ENCODE measurements at places on chromosomes 1 and 21.

DNA sequence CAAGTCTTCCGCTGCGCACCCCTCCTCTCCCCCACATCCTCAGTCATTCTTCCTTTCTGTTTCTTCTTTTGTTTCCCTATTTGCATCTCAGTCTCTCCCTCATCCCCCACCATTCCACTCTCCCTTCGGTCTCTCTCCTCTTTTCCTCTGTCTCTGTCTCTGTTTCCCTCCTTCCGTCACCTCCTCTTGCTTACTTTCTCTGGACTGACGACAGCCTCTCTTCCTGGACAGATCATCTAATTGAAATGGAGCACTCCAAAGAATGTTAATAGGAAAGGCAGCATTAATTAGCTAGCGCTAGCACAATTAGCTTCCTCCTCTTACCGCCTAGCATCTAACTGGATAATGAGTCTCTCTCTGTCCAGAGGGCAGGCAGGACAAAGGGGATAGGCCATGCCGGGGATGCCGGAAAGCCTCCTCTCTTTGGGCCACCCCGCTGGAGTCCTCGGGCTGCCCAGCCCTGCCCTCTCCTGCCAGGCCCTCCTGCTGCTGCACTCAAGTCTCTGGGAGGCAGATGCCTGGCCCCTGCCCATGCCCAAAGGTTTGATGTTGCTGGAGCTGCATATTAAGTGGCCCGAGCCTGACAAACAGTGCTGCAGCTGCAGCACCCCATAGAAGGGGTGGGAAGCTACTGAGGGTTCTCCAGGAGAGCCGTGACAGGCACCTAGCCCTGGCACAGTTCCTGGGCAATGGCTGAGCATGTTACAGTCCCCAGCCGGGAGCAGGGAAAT, 20.8 kb downstream of the DISP3 start:
- DNase-seq: no peak

DNA sequence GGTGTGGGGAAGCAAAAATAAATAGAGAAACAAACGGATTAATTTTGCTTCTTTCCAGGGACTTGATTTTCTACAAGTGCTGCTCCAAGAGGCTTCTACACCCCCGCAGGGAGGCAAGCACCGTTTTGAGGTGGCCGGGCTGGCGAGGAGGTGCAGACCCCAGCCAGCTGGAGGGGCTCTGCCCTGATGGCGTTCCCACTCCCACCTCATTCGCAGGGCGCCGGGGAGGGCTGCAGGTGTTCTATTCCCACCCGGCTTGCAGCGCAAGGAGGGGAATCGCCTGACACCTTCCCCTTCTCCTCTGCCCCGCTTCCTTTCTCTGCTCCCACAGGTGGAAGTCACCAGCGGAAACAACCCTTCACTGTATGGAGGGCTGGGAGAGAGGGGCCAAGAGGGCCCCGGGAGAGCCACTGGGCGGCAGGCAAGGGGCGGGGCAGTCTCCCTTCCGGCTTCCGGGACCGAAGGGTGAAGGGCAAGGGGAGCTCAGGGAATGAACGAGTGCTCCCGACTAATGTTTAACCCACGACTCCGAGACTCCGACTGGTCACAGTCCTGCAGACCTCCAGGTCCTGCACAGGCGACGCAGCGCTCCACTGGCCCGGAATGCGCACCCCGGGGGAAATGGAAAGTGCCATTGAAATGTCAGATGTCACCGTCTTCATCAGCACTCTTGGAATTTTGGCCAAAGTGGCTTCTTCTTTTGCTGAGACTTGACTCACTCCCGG, 29.1 kb downstream of the TEX35 start:
- peak; percentile 82 for DNase-seq

- no peak for DNase-seq
Observed at GRCh38 chr1:19987719-19988118, 8.3 kb upstream of the PLA2G2A start.

GRCh38 chr1:187053876-187054275, 225.1 kb downstream of the PLA2G4A start:
- no peak for DNase-seq

- DNase-seq: no peak
Observed at GRCh38 chr1:20137055-20137454, 2.1 kb upstream of the PLA2G2F start.

DNA sequence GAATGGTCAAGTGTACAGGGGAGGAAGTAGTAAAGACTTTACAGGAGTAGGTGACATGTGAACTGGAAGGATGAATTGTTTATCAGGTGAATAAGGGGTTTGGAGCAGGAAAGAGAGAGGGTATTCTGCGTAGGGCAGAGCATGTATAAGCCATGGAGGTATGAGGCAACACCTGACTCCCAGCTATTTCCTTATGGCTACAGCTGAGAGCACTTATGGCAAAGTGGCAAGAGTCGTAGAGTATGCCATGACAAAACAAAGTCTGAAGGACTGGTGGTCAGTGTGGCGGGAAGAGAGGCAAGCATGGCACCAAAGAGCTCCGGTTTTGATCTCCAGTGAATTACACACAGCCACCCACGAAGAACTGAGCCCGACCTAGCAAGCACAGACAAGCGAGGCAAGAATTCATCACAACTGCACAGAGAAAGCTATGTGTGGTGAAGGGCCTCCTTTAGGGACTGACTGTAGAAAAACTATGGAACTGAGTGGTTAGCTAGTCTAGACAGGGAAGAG, 9.0 kb upstream of the ELOVL1 start:
- DNase-seq: no peak

DNA sequence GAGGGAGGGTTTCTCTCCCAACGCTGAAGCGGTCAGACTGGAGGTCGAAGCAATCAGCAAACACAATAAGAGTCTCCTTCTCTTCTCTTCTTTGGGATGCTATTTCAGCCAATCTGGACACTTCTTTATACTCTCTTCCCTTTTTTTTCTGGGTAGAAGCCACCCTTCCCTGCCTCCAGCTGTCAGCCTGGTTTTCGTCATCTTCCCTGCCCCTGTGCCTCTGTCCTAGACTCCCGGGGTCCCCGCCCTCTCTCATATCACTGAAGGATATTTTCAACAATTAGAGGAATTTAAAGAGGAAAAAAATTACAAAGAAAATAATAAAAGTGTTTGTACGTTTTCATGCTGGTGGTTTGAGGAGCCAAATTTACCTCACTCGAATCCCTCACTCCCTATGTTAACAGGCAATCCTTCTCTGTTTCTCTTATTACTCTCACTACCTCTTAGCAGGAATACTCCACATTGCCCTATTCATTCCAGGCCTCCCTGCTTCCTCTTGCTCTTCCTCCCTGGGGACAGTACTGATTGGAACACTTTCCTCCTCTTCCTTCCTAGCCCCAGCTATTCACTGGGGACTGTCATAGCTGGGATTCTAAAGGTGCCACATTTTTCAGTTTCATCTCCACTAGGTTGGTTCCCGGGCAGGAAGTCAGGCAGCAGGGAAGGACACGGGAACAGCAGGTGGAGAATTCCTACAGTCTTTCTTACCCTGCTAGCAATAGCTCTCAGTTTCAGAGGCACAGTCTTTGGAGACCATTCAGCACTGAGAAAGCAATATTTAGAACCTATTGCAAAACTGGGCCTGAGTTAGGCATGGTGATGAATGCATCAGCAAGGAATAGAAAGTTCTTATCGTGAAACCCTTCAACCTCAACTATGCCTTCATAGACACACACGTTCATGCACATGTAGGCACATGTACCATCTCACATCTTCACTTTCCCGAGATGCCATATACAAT, 288.0 kb downstream of the PBX1 start:
- no peak for DNase-seq

DNA sequence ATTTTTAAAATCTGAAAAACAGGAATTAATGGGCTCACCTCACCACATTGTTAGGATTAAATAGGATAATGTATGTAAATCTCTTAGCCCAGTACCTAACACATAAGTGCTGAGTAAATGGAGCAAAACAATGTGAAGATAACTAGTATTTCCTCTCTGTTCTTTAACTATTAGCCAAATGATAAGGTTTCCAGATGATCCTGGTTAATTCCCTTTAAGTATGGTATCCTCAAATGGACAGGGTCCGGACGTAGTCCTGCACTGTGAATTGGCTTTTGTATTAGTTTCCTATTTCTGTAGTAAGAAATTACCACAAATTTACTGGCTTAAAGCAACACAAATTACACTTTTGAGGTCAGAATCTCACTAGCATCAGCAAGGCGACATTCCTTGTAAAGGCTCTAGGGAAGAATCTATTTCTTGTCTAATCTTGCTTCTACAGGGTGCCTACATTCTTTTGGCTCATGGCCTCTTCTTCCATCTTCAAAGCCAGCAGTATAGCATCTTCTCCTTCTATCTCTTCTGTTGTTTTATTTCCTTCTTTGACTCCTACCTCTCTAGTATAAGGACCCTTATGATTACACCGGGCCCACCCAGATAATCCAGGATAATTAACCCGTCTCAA, 17.1 kb downstream of the SCAF4 start:
- DNase-seq: no peak

GRCh38 chr1:83499998-83500397, 498.9 kb downstream of the TTLL7 start:
- DNase-seq: no peak

GRCh38 chr1:58156124-58156468, 390.4 kb downstream of the OMA1 start:
- no peak for DNase-seq

GRCh38 chr1:18852501-18852900, 7.0 kb downstream of the TAS1R2 start:
- no peak for DNase-seq

DNA sequence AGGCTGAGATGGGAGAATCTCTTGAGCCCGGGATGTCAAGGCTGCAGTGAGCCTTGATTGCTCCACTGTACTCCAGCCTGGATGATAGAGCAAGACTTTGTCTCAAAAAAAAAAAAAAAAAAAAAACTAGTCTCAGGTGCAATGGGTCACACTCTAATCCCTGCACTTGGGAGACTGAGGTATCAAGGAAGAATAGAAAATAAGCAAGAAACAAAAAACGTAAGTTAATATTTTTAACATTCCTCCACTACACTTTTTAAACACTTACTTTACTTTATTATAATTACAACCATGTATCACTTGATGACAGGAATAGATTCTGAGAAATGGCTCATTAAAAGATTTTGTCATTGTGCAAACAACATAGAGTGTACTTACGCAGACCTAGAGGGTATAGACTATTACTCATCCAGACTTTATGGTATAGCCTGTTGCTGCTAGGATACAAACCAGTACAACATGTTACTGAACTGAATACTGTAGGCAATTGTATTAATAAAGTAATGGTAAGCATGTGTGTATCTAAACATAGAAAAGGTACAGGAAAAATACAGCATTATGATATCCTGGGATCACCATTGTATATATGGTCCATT, 1244.1 kb upstream of the ADGRL4 start:
- DNase-seq: no peak

GRCh38 chr21:31901315-31901714, 28.5 kb downstream of the HUNK start:
- DNase-seq: no peak

DNA sequence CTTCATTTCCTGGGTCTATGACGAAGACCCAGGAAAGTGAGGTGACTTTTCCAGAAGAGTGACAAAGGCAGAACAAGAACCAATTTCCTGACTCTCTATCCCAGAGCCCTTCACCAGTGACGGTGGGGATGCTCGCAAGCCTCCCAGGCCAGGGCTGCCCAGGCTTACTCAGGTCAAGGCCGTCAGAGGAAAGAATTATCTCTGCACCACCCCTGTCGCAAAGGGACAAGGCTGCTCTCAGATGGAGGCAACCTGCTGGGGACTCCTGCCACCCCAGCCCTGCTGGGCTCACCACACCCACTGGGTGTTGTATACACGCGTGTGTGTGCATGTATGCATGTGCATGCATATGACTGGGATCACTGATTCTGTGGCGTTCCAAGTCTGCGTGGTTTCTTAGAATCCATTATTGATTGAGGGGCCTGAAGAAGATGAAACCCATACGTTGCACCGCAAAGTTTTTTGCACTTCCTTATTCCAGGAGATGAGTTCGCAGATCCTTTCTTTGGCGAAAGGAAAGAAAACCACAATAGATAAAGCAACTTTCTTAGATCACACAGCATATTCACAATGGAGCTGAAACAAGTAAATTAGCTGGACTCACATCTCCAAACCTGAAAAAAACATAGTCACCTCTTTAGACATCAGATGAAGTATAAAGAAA, 255.8 kb downstream of the RHOU start:
- DNase-seq: no peak

- no peak for DNase-seq
Observed at GRCh38 chr1:68293609-68294366, 61.5 kb upstream of the WLS start.

DNA sequence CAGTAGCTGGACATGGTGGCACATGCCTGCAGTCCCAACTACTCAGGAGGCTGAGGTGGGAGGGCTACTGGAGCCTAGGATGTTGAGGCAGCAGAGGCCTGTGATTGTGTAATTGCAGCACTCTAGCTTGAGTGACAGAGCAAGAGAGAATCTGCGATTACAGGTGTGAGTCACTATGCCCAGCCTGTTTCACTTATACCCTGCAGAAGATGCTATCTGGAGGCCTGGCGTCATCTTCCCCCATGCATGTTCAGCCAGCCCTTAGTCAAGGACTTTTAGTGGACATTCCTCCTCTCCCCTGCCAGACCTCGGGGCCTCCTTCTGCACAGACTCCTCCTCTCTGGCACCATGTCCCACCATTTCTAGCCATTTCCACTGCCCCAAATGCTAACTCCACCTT, 36.3 kb upstream of the RCC2 start:
- no peak for DNase-seq

DNA sequence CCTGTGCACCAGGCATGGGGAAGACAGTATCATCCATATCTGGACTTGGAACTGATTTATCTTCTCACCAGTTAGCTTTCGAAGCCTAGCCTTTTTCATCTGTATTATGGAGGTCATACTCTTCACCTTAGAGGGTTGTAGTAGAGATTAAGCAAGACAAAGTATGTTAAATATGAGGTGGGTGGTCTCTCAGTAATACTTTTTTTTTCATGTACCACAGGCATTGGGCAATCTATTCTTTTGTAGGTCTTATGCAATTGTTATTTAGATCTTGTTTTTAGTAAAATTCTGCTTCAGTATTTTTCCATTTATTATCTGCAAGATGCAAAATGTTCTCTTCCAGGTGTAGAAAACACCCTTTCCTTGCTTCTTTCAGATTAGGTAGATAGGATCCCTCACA, 35.2 kb upstream of the OR2B11 start:
- no peak for DNase-seq

DNA sequence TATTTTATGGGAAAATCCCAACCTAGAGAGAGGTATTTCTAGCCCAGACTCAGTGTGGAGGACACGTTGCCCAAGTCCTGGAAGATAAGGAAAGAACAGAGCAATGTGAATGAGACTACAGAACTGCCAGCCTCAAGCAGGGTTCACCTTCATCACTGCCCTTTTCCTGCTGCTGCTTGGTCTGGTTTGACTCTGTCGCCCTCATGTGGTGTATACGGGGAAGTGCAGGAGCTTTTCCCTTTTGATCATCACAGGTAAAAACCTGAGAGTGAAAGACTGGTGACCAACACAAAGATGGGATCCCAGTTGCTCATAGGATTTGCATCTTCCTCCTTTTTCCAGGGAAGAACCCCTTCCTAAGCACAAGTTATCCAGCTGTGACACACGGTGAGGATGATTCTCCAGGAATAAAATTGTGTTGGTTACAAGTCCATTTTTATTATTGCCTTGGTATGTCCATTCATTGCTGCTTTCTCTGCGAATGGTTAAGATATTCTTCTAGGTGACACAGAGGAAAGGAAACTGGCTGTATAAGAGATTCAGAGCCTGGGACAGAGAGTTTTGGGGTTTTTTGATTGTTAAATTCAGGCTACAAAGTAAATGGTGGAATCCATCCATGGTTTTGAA, 89.5 kb upstream of the CD53 start:
- DNase-seq: peak; percentile 38

- DNase-seq: no peak
Observed at GRCh38 chr1:56866656-56867055, 12.1 kb downstream of the C8A start.

GRCh38 chr1:245987219-245987545, 519.9 kb downstream of the SMYD3 start:
- DNase-seq: no peak

- DNase-seq: no peak
Observed at GRCh38 chr1:228073857-228074545, 8.5 kb upstream of the ARF1 start.

All from D721Med (cell line).